ENCODE measurements at places on chromosomes 2 and 18. TPM values are rescaled to one million over a fixed set of nuclear protein-coding genes. Genes with fewer than 3 reads are reported as not detected.

The LMAN1 gene
- 150 TPM for total RNA-seq

- peak overlapping the region; percentile 36 for H3K27ac ChIP-seq
- H3K27me3 ChIP-seq: no peaks in the 10 kb centered on the region
- no peak for DNase-seq
- H3K4me1 ChIP-seq: peaks cover 21% of the 10 kb centered on the region
Observed at GRCh38 chr2:134220344-134220974, 33.4 kb upstream of the MGAT5 start.

DNA sequence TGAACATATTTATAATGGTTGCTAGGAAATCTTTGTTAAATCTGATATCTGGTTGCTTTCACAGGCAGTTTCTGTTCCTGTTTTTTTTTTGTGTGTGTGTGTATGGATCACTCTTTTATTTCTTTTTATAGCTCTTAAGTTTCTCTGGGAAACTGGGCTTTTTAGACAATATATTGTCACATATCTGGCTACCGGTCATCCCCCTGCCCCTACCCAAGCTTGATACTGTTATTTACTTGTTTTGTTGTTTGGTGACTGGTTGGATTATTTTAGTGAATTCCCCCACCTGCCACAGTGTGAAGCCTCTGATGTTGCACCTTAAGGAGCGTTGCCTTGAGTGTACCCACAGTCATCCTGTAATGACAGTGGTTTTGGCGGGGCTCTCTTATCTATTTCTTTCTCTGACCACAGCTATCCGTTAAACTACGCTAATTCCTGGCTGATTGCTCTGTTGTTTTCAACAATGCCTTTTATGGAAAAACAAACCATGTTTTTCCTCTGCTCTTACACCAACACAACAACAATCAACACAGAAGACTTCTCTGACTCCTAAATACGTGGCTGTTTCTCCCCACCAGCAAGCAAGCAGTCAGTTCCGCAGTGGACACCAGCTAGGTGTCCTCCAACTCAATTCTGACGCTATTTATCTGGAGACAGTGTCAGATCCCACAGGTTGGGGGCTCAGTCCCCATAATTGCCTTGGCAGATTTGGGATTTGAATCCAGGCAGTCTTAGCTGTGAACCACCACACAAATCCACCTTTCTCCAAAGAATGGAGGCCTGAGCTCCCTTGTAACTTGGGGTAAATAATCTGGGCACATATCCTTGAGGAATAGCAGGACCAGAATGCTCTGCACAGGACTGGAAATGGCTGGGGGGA, 10.9 kb downstream of the GNLY start:
- no peaks in the 10 kb centered on the region for H3K27me3 ChIP-seq
- no peak overlapping the region for H3K27ac ChIP-seq
- peaks cover 6% of the 10 kb centered on the region for H3K4me1 ChIP-seq
- H3K36me3 ChIP-seq: no peaks in the 10 kb centered on the region

DNA sequence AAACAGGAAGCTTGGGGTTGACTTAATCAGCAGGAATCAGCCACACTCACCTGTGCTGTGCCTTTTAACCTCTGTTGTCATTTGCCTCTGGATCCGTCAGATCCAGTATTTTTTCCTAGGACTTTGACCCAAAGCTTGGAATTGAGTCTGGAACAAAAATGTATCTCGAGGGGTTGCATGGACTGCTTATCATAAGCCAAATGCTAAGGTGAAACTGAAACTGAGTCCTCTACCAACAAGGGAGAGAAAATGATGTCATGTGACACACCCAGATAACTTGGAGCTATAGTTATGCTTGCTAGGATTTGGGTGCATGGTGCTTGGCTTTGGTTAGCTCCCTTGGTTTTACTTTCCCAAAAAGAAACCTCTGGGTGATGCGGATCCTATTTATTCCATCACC, 2158.6 kb upstream of the PIK3C3 start:
- no peak overlapping the region for H3K4me3 ChIP-seq
- no peaks in the 10 kb centered on the region for H3K27me3 ChIP-seq
- H3K36me3 ChIP-seq: no peaks in the 10 kb centered on the region
- no peak overlapping the region for H3K27ac ChIP-seq
- no peaks in the 10 kb centered on the region for H3K4me1 ChIP-seq

- no peak overlapping the region for H3K27ac ChIP-seq
- H3K4me1 ChIP-seq: no peaks in the 10 kb centered on the region
- no peak overlapping the region for H3K4me3 ChIP-seq
Observed at GRCh38 chr2:128160616-128161275, 69.7 kb downstream of the UGGT1 start.

DNA sequence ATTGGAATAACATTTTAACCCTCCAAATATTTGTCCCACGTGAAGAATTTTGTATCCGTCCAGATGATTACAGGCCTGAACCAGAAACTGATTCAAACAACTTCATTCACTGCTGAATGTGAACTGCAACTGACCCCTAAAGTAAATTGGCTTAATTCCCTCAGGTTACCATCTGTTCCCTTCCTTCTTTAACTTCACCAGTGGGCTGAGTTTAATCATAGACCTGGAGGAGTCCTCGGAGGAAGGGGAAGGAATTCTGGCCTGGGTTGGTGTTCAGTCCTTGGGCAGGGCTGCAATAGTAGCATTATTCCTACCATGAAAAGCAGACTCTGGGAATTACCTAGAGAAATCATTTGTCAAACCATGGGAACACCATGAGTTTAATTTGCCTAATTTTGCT, 207.4 kb downstream of the TMEM247 start:
- H3K36me3 ChIP-seq: no peaks in the 10 kb centered on the region
- no peak for DNase-seq
- no peak overlapping the region for H3K27ac ChIP-seq
- H3K4me3 ChIP-seq: no peak overlapping the region
- H3K4me1 ChIP-seq: no peaks in the 10 kb centered on the region

DNA sequence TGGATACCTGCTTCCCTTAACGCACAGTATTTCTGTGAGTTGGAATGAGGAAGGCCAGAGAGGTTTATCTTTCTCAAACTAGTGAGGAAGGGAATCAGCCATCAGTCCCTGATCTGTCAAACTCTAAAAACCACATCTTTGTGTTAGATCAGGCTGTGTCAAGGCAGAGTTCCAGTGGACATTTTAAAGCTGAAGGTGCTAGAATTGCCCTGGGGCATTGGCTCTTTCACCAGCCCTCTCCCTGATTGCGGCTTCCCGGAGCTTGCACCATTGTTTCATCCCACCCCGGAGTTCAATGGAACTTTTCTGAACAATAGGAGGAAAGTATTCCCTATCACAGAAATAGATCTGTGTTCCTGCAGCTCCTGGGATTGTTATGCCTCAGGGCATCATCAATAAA, 110.2 kb downstream of the RNF144A start:
- no peak for DNase-seq
- H3K27me3 ChIP-seq: no peaks in the 10 kb centered on the region
- peaks cover 13% of the 10 kb centered on the region for H3K36me3 ChIP-seq
- H3K4me3 ChIP-seq: no peak overlapping the region
- H3K27ac ChIP-seq: no peak overlapping the region

- DNase-seq: peak; percentile 18
- H3K4me1 ChIP-seq: no peaks in the 10 kb centered on the region
- H3K36me3 ChIP-seq: no peaks in the 10 kb centered on the region
- no peak overlapping the region for H3K4me3 ChIP-seq
- no peaks in the 10 kb centered on the region for H3K27me3 ChIP-seq
Observed at GRCh38 chr2:236677368-236677767, 107.7 kb downstream of the ACKR3 start.

The CMPK2 gene
- total RNA-seq: 2.4 TPM

DNA sequence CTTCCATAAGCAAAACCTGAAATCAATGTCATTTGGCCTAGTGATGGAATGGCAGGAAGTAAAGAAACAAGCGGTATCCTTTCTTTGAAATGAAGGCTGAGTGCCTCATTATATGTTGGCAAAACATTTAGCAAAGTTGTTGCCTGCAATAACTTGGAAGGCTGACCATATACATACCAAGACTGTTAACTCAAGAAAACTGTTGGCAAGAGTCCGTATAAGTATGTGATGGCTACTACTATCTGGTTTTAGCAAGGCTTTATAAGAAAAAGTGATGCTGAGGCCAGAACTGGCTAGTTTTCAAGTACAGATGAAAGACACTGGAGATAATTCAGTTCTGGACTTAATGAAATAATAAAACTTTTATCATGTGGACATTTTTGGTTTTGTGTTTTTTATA, 356.2 kb downstream of the ZNF521 start:
- H3K27ac ChIP-seq: no peak overlapping the region
- no peak for DNase-seq
- H3K27me3 ChIP-seq: no peaks in the 10 kb centered on the region
- H3K4me3 ChIP-seq: no peak overlapping the region

DNA sequence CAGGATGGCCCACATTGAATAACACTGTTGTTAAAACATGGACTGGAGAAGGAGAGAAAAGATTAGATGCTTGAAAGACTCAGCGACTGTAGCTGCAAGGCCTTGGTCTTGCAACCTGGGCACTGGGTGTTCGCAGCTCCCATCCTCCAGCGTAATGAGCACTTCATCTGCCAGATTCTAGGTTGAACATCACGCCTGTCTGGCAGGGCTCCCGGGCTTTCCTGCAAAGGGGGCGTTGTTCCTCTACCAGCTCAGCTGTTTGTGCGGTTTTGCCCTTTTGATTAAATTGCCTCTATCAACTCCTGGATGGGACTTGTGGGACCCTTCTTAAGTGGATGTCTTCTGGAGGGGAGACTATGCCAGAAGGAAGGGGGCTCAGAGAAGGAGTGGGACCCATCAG, 215.4 kb downstream of the KLHL29 start:
- H3K4me3 ChIP-seq: no peak overlapping the region
- H3K36me3 ChIP-seq: no peaks in the 10 kb centered on the region
- no peaks in the 10 kb centered on the region for H3K27me3 ChIP-seq
- DNase-seq: no peak
- no peaks in the 10 kb centered on the region for H3K4me1 ChIP-seq

GRCh38 chr2:132936261-132936660, 266.3 kb upstream of the LYPD1 start:
- no peaks in the 10 kb centered on the region for H3K36me3 ChIP-seq
- H3K27me3 ChIP-seq: no peaks in the 10 kb centered on the region
- H3K4me1 ChIP-seq: no peaks in the 10 kb centered on the region

DNA sequence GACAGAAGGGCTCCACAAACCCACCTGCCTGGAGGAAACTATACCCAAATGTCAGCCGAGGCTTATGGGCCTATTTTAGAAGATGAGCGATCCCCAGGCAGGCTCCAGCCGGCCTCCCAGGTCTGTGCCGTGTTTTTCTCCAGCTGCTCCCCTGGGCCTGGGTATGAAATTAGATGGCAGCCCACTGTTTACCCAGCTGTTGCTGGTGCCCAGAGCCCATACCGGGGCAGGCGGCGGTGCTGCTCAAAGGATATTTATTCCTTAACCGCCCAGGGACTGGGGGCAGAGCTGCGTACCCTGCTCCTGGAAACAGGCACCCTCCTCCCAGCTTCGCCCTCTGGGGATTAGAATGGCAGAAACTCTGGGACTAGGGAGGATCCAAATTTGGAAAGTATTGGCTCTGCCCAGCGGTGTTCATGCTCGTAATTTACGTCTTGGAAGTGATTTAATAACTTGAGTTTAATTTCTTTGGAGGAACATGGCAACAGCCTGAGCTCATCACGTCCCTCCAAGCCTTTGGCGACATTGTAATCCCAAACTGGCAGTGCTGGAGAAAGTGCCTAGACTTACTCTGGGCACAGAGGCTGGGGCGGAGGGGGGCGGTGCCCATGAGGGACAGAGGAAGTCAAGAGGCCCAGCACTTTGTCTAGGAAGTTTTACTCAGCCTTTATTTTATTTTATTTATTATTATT, 199.2 kb downstream of the KLHL29 start:
- H3K36me3 ChIP-seq: no peaks in the 10 kb centered on the region
- no peak overlapping the region for H3K4me3 ChIP-seq
- H3K27ac ChIP-seq: no peak overlapping the region
- no peaks in the 10 kb centered on the region for H3K4me1 ChIP-seq
- H3K27me3 ChIP-seq: no peaks in the 10 kb centered on the region

The EPAS1 gene
- total RNA-seq: 2.0 TPM

GRCh38 chr2:220963930-220964329, 608.2 kb downstream of the EPHA4 start:
- DNase-seq: no peak
- no peak overlapping the region for H3K4me3 ChIP-seq
- H3K27ac ChIP-seq: no peak overlapping the region
- no peaks in the 10 kb centered on the region for H3K4me1 ChIP-seq
- no peaks in the 10 kb centered on the region for H3K36me3 ChIP-seq

DNA sequence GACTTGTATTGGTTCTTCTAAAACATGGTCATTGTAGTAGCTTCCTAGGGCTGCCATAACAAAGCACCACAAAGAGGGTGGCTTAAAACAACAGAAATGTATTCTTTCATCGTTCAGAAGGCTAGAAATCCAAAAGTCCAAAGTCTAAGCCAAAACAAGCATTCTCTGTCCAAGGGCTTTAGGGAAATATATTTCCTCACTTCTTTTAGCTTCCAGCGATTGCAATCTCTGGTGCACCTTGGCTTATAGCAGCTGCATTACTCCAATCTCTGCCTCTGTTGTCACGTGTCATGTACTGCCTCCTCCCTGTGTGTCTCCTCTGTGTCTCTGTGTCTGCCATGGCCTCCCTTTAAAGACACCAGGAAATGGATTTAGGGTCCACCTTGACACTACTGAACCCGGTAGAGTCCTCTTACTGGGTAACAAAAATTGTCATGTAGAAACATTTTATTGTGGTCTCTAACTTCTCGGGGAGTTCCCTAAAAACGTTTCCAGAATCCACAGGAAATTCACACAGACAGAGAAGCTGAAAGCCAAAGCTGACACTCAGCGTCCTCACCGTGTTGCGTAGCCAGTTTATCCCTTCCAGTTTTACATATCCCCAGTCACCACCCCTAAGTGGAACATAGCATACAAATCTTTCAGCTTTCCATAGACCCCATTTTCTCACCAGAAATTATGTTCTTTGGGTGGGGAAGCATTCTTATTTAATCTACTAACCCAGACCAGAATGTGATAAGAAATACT, 20.7 kb upstream of the TTN start:
- H3K36me3 ChIP-seq: peaks cover 83% of the 10 kb centered on the region
- H3K27me3 ChIP-seq: no peaks in the 10 kb centered on the region
- H3K27ac ChIP-seq: no peak overlapping the region
- no peak overlapping the region for H3K4me3 ChIP-seq
- DNase-seq: no peak
- peaks cover 7% of the 10 kb centered on the region for H3K4me1 ChIP-seq

DNA sequence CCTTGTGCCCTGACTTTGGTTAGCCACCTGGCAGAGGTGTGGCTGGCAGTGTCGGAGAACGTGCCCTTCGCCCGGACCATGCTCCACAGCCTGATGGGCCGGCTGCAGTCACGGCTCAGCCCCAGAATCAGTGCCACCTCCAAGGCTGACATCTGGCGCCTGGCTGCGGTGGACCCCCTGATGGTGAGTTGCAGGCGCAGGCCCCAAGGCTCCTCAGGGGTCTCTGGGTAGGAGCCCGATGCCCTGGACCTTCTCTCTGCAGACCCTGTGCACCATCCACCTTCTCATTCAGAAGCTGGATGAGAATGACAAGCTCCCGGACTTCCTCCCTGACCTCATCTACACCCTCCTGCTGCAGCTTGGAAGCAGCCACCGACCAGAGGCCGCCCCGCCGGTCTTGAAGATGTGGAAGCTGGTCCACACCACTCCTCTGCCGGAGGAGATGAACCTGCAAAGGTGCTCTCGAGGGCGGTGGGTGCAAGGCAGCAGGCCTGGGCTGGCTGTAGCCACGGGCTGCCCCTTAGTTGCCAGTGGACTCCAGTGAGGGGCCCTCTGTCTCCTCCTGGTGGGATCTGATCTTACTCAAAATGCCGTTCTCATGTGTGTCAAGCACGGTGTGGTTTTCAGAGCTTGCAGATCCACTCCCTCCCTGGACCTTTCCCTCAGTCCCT, 32.1 kb downstream of the HJURP start:
- no peaks in the 10 kb centered on the region for H3K36me3 ChIP-seq
- DNase-seq: peak; percentile 35
- H3K4me1 ChIP-seq: no peaks in the 10 kb centered on the region
- H3K27me3 ChIP-seq: no peaks in the 10 kb centered on the region
- no peak overlapping the region for H3K4me3 ChIP-seq
- no peak overlapping the region for H3K27ac ChIP-seq

The CPO gene
- total RNA-seq: 1.5 TPM
